ENCODE measurements at places on chromosomes 7 and 10.

- ATAC-seq = no peak
Observed at GRCh38 chr7:119197877-119198527, 973.5 kb downstream of the ANKRD7 start.

DNA sequence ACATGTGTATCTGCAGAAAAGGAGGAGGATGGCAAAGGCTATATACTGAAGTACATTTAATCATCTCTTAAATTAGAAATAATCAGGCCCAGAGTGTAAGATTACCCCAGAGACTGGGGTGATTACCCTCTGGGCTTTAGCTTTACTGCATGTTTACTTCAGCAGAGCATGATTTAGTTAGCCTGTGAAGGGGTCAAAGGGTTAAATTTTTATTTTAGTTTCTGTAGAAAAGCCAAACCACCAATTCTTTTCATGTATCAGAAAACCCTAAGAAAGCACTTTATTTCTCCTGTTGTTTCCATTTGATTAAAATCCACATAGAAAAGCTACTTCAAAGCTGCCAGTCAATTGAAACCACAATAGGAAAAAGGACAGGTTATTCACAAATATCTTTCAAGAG, 101.5 kb upstream of the LSM8 start:
- ATAC-seq = no peak

DNA sequence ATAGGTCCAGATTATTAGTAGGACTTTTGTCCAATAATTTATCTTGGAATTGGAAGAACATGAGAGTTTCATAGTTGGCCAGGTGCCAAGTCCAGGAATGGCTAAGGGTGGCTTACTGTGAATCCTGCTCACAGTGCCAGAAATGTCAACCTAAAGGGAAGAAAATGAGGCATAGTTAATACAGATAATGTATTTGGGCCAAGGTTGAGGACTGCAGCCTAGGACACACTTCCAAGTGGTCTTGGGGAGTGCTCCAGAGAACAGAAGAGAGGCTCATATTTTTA, 78.2 kb downstream of the MAPK8 start:
- ATAC-seq = no peak

DNA sequence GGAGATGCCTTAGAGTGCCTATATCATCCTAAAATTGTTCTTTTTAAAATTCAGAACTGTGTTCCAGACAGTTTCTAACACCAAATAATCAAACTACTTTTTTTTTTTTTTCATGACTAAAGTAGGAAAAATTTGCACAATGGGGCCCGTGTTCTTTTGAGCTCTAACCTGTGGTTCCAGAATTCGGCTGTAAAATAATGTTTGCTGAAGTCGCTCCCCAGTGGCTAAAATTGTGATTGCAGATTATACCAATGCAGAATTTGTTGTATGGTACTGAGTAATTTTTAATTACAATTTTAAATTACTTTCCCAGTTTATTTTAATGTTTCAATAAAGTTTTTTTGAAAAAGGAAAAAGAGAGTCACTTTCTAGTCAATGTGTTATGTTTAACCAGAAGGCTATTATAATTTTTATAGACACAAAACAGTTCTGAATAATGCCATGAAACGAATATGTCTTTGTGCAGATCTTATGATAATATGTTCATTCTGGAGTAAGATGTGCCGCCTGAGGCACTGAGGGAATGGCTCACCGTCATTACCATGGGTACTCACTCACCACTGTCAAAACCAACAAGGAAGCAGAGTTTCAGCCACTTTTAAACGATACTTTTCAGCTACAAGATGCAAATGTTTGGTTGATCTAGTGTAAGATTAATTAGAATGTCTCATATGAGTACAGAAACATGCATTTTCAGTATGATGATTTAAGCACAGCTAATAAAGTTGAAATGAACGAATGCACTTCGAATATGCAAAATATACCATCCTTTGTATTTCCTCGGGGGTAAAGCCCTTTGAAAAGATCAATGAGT, 173.6 kb downstream of the PRKCQ start:
- peak; percentile 75 for ATAC-seq

DNA sequence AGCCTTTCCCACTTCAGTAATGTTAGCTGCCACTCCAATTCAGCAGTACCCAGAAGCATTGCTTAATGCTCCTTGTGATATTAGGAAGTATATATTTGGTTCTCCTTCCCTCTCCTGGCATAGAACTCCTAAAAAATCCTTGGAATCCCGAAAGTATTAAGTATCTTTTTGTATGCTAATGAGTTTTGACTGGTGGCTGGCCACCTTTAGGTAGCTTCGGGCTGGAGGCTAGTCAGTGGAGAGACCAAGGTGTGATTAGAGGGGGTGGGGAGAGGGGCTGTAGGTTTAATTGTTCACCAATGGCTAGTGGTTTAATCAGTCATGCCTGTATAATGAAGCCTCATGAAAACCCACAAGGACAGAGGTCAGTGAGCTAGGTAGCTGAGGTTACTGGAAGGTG, 12.2 kb downstream of the COMTD1 start:
- ATAC-seq = no peak

GRCh38 chr10:5252177-5253037, 55.8 kb downstream of the AKR1C4 start:
- no peak for ATAC-seq

DNA sequence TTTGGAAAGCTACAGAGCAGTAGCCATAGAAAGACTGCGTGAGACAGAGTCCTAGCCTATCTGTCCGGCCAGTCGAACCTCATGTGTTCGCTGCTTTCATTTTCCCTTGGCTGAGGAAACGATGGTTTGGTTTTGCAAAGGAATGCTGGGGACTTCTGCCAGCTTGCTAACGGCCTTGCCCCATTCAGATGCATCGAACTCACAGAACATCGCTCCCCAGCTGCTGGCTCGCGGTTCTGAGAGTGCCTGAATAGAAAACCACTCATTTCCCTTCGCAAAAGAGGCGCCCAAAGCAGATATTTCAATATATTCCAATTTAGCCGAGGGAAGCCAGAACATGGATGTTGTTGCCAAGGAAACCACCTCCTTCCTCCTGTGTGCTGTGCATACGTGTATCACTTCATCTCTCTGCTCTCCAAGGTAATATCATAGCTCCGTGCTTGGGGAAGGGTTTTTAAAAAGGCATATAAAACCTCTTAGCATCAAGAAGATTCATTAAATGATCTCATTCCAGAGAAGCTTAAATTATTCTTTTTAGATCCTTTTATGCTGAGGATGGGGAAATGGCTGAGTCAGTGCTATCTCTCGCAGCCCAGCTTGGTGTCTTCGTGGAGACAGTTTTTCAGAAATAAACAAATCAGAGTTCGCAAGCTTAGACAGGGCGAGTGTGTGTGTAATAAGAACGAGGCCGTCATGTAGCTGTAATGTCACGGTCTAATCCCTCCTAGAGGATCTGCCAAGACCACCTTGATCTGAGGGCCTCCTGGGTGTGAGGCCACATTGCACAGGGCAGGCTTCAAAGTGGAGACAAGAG, 215.2 kb downstream of the RPS24 start:
- no peak for ATAC-seq

- peak; percentile 50 for ATAC-seq
Observed at GRCh38 chr7:32502728-32503127, 7.4 kb downstream of the AVL9 start.

- no peak for ATAC-seq
Observed at GRCh38 chr10:59624136-59624535, 85.5 kb downstream of the SLC16A9 start.

GRCh38 chr10:115171392-115171960, 78.3 kb downstream of the ATRNL1 start:
- ATAC-seq = no peak

GRCh38 chr7:85185424-85186082, 1.3 kb downstream of the SEMA3D start:
- ATAC-seq = no peak

- no peak for ATAC-seq
Observed at GRCh38 chr7:113093561-113093960, 6.9 kb upstream of the GPR85 start.

DNA sequence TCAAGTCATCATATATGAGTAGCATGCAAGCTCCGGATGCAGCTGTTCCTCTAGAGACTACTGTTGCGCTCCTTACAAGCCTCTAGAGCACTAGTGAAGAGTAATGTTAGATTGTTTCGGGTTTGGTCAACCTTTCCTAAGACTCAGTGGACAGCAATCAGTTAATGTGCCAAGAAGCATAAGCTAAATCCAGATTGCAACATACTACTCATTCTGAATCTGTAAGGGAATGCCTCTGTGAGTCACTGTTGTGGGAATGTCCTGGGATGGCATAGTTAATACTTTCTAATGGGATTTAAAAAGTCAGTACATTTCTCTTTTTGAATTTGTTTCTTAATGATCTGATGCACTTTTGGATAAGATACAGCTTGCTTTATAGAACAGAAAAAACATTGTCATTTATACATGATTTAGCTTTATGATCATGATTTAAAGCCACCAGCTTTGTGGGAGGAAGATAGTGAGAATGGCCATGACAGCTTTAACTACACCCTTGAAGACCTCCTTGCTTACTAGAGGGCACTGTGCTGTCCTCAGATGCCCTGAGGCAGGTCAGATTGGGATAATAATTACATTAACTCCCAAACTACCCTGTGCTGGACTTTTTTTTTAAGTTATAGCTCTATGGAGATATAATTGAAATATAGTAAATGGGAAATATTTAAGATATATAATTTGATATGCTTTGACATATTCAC, 138.4 kb downstream of the SDK1 start:
- ATAC-seq = no peak

- no peak for ATAC-seq
Observed at GRCh38 chr7:27889800-27890199, 149.8 kb downstream of the TAX1BP1 start.

- ATAC-seq = no peak
Observed at GRCh38 chr7:13240349-13240748, 552.9 kb downstream of the ARL4A start.

- no peak for ATAC-seq
Observed at GRCh38 chr7:7829667-7830066, 111.3 kb upstream of the RPA3 start.

DNA sequence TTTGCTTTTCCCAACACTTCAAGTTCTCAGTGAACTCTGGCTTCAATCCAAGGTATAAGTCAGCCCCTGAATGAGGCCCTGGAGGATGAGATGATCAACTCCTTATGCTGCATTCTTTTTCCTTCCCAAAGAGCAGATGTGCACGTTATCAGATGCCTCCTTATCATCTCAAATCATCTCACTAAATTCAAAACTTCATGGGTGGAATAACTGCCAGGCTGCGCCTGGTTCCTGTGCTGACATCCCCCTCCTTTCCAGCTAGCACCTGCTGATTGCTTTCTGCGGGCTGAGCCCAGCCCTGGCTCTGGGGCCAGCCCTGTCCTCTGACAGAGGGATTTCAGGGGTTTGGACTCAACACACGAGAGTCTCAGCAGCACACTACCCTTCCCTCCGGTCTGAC, 44.9 kb downstream of the TLL2 start:
- no peak for ATAC-seq

DNA sequence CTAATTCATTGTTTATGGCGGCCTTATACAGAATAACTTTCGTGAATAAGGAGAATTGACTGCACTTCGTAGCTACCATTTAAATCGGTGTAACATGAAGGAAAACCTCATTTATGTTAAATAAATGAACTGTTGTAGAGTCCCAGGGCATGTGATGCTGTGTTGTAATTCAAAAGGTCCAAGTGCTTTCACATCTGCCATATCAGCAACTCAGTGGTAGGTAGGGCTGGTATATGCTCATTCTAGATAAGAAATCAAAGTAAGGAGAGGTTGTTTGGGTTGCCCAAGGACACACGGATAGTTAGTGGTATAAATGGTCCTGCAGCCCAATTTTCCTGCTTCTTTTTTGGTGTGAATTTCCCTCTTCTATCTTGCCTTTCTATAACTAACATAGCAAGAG, 15.8 kb downstream of the BBS9 start:
- ATAC-seq = no peak

- ATAC-seq = no peak
Observed at GRCh38 chr10:29613791-29614190, 21.0 kb downstream of the SVIL start.

- no peak for ATAC-seq
Observed at GRCh38 chr10:131679926-131680325, 220.9 kb upstream of the PPP2R2D start.

- ATAC-seq = no peak
Observed at GRCh38 chr10:17989908-17990767, 38.4 kb downstream of the SLC39A12 start.

GRCh38 chr7:105131890-105132289, 117.9 kb downstream of the KMT2E start:
- no peak for ATAC-seq

- no peak for ATAC-seq
Observed at GRCh38 chr10:25023278-25023677, 6.9 kb downstream of the THNSL1 start.

- ATAC-seq = no peak
Observed at GRCh38 chr10:90363799-90364483, 493.9 kb downstream of the HTR7 start.

DNA sequence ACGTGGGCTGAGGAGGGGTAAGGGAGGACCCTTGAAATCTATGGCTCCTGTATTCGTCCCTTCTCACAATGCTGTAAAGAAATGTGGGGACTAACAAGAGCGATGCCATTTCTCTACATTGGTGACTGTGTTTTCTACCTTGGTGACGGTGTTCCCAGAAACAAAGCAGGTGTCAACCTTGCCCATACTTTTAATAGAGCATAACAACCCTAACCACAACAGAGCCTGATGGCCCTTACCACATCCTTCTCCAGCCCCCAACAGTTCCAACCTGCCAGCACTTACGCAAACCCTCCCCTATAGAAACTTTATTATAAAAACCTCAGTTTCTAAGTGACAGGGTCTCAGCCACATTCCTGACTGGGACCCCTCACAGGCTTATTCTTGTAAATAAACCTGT, 28.2 kb upstream of the ADCYAP1R1 start:
- ATAC-seq = peak; percentile 47

- no peak for ATAC-seq
Observed at GRCh38 chr7:102429141-102429899, 4.1 kb upstream of the ORAI2 start.

DNA sequence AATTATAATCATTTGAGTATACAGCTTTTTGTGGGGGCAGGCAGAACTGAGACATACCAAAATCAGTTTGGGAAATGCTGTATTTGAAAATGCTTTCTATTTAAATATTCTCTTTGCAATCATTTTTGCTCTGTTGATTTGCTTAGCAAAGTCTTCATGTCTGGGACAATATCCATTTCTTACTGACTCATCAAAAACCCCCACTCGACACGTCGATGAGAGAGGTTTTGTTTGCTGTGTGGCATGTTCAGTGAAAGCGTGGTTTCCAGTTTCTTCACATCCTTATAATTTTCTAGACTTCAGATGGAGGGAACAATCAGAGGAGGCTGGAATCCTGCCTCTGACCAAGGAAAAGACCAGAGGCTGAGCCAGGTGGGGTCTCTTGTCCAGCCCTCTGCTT, 28.9 kb downstream of the HTRA1 start:
- ATAC-seq = no peak

DNA sequence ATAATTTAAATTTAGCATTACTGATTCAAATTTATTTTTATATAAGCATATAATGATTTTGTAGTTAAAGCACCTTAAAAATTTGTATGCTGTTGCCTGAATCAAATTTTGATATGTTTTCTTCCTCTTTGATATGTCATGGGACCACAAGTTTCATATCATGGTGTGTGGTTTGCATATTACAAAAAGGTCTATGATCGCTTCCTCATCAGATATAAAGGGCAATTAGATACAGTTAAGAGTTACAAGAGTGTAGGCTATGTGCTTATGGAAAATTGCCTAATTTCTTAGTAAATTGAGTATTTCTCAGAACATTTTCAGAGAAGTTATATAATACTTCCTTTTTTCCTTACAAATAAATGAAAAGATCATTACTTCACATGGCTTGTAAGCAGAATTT, 22.2 kb downstream of the MRC1 start:
- ATAC-seq = no peak

Measured in activated CD4-positive, CD25-positive, alpha-beta regulatory T cell treated with anti-CD3 and anti-CD28 coated beads, Interleukin-2, amount 50 U/mL, for 24 hours (primary cell).